Thymus (tissue), 14 donors: ENCODE measurements at places on chromosomes 11 and 22. TPM values are rescaled to one million over a fixed set of nuclear protein-coding genes. Genes with fewer than 3 reads are reported as not detected.

The NRGN gene
- 4.5 TPM for polyA plus RNA-seq

The CSNK2A3 gene
- polyA plus RNA-seq, result 0.14 TPM

The P2RY6 gene
- polyA plus RNA-seq, result 2.9 TPM

The OR52H1 gene
- not detected for polyA plus RNA-seq

The CARNS1 gene
- polyA plus RNA-seq, result 1.7 TPM
